ENCODE measurements at places on chromosomes 1 and 21.

DNA sequence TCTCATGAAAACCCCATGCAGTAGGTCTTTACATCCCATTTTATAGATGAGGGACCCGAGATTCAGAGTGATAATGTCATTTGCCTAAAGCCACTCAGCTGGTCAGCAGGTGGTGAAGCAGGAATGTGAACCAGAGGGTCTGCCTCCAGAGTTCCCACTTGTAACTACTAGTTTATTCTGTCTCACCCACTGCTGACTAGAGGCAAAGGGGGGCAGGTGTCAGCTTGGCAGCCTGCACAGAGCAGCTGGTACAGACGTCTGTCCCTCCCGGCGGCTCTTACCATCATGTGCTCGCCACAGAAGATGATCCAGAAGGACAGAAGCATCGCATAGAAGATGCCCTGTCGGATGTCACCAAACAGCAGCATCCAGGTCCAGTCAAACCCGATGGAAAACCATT lies 82.4 kb downstream of the WLS start:
- DNase-seq = no peak

DNA sequence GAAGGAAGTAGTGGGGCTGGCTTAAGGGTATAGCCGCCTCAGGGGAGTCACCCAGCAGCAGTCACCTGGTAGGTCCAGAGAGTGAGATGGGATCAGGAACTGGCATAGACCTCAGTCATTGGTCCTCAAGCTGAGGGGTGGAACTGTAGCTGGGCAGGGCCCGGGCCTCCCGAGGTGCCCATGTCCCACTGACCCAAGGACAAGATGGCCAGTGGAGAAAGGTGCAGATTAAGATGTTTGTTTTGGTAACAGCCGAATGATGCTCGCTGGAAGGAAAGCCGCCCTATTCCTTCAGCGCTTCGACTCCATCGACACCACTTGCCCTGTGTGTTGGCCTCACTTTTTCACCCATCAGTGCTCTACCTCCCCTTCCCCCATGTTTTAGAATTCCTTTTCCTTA lies 16.4 kb downstream of the COL9A2 start:
- no peak for DNase-seq

DNA sequence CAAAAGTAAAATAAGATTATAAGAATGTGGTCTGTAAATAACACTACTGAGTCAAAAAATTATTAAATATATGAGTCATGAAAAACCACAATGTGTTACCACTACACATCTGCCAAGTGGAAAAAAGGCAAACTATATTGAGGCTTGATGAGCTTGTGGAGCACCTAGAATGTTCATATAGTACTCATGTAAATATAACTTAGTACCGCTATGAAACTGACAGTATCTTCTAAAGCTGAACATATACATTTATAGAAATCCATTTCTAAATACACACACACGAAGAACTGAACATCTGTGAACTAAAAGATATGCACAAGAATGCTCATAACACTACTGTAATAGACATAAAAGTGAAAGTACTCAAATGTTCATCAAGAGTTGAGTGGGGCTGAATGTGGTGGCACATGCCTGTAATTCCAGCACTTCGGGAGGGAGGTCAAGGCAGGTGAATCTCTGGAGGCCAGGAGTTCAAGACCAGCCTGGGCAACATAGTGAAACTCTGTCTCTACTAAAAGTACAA lies 18.5 kb upstream of the GBP3 start:
- no peak for DNase-seq

- no peak for DNase-seq
These were observed 9.2 kb downstream of the FCRL3 start for GRCh38 chr1:157691285-157691920.

DNA sequence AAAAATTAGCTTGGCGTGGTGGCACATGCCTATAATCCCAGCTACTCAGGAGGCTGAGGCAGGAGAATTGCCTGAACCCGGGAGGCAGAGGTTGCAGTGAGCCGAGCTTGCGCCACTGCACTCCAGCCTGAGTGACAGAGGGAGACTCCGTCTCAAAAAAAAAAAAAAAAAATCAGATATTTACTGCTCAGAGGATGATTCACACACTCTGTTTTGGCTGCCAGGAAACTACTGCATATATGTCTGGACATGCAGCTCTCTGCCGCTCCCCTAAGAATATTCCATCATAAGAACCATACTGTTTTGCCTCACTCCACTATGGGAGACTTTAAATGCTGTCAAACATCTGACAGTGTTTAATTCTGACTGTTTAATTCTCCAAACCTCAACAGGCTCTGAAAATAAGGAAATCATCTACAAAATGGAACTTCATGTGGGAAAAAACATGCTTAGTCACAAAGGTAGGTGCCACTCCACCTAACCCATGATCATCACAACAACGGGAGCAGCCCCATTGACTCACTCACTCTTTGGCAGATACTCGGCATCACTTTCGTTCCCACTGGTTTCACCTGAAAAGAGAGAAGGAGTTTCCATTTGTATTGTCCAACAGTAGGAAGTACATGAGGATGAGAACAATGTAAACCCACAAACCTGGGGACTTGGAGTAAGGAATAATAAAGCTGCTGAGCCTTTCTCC lies 29.3 kb upstream of the BCAS2 start:
- no peak for DNase-seq

GRCh38 chr1:22142315-22143064 lies 407 bp downstream of the WNT4 start:
- no peak for DNase-seq

DNA sequence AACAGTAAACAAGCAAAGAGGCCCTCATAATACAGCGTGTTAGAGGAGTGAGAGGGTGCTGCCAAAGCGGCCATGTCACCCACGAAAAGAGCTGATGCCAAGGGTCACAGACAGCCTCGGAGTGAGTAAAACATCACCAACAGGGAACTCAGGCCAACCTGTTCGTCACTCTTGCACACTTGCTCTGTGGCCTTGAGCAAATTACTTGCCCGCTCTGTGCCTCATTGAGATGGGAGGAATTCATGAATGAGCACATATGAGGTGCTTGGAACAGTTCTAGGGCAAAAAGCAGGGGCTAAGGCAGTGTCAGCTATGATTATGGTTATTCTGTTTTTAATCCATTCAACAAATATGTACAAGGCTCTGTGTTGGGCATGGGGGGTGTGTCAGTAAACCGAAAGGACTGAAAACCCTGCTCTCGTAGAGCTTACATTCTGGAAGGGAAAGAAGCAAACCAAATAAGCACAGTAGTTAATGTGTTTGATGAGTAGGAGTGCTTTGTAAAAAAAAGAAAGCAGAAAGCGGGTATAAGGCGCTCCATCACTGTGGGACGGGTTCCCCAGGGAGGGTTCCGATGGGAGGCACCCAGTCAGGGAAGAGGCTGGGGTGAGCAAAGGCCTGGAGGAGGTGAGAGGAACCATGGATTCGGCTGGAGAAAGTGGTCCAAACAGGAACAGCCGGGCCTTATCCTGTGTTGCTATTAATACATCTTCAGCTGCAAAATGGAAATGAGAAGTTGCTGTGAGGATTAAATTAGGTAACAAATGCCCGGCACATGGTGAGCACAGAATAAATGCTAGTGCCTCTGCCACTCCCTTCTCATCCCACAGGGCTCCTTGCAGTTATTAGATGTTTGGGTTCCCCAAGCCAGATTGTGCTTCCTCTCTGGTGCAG lies 39.5 kb upstream of the RD3 start:
- DNase-seq = no peak

DNA sequence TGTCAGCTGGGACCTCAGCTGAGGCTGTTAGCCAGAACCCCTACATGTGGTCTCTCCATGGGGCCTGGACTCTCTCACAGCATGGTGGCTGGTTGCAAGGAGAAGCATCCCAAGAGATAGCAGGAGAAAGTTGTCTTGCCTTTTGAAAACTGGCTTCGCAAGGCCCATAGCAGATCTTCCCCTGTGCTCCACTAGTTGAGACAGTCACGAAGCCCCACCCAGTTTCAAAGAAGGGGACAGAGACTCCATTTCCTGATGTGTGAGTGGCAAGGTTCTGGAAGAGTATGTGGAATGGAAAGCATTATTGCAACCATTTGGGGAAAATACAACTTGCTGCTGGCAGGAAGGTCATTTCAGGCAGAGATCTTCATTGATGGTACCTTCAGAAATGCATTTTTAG lies 7.5 kb upstream of the CSRP1 start:
- no peak for DNase-seq

DNA sequence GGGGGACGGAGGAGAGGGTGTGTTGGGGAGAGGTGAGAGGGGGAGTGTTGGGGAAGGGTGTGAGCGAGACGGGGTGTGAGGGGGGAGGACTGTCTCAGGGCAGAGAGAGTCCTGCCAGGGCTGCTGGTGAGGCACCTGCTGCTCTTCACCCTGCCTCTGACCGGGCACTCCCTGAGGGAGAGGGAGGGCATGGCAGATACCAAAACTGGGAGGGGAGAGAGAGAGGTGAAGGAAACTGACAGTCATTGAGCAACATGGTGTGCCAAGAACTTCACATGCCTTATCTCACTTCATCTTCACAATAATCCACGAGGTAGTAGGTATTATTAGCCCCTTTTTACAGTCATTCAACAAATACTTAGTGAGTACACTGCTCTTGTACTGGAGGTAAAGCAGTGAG lies 61.3 kb upstream of the ARTN start:
- DNase-seq = no peak

DNA sequence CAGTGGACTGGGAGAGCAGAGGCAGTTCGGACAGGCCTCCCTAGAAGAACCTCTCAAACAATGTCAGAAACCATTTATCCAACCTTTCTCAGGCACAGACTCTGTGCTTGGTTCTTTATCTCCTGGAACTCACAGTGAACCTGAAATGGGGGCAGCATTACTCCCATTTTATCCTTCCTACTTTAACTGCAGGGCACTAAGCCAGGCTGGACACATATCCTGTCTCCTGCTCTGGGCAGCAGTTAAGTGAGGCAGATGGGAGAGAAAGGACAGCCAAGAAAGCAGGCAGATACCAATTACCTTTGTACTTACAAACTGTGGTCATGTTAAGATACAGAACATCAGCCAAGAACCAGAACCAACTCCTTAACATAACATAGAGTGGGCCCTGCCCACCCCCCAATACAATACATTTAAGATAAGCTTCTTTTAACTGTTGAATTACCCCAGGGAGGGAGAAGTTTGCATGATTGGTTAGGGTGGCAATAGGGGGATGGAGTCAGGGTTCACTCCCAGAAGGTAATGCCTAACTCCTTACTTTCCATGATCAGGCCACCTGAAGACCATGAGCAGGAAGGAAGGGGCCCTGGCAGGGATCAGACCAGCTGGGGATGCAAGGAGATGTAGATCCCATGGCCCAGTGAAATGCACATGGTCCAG lies 10.9 kb downstream of the KDF1 start:
- no peak for DNase-seq

All from stimulated activated CD8-positive, alpha-beta memory T cell treated with anti-CD3 and anti-CD28 coated beads, Interleukin-2, amount 100 ng/mL, for 1 hour (primary cell).